ENCODE measurements at places on chromosomes 5 and 9.

DNA sequence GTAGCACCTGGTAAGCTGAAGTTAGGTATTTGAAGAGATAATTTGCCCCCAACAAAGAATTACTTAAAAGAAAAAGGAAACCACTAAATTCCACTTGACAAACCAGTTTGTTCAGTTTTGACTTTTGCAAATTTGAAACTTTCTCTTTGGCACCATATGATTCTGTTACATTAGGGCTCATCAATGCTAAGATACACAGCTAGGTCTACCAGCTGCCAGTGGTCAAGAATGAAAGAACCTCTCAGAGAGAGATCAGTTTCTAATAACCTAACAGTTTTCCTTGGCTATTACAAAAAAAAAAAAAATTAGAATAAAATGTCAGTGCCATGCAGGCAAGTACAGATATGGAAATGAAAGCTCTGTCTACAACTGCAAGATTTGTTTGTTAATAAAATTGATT is 92.3 kb downstream of the CAAP1 start:
- DNase-seq = no peak

DNA sequence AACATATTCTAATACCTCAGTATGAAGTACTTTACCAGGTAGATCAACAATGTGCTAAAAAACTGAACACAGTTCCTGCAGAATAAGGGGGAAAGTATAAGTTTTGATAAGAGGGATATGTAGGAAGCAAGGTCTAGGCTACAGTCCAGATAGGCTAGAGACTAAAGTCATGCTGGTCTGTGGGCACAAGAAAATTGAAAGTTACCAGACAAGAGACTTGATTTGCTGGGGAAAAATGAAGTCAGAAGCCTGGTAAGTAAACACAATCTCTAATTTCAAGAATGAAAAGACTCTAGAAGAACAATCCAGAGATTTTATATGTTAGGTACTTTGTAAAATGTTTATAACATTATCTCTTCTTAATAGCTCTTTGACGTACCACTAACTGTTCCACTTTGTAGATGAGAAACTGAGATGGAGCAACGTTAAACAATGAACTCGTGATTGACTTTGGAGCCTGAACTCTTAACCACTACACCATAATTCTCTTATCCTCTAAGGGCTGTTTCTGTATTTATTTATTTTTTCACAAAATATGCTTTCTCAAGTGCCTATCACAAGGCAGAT is 19.5 kb downstream of the ADAMTS6 start:
- no peak for DNase-seq

- no peak for DNase-seq
These were observed 9.0 kb downstream of the TTLL11 start for GRCh38 chr9:122084026-122084675.

DNA sequence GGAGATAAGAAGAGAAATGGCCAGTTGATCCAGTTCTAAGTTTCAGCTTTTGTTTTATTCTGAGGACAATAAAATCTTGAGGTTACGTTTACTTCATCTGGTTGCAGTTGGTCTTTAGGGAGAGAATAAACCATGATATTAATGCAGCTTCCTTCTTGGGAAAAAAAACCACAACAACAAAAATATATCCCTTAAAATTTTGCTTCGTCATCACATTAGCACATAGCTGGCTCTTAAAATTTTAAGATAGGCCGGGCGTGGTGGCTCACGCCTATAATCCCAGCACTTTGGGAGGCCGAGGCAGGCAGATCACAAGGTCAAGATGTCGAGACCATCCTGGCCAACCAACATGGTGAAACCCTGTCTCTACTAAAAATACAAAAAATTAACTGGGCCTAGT is 86.4 kb downstream of the EQTN start:
- DNase-seq = no peak

- DNase-seq = no peak
These were observed 14.0 kb upstream of the PSMD5 start for GRCh38 chr9:120856700-120857099.

DNA sequence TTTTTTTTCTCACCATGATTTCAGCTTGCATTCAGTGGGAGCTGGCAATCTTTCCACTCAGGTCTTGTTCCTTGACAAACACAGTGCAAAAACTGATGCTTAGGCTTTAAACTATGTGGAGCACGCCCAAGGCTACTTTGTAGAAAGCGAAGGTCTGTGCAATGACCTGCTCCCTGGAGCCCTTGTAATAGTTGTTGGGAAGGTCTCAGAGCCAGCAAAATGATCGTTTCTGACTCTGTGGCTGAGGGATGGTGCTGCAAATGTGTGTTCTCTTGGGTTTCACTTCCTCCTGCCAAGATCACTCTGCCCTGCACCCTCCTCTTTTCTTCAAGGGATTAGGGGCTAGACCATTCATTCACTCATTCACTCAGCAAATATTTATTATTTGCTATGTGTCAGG is 249.7 kb upstream of the MAP3K1 start:
- no peak for DNase-seq

- no peak for DNase-seq
These were observed 150.4 kb upstream of the POU5F2 start for GRCh38 chr5:93891491-93892480.

GRCh38 chr5:130759061-130759460 is 406.0 kb downstream of the HINT1 start:
- no peak for DNase-seq
